Activated CD8-positive, alpha-beta T cell treated with anti-CD3 and anti-CD28 coated beads, Interleukin-2, amount 10 ng/mL, durations not matched to agents 7 days and 5 days (primary cell): ENCODE measurements at places on chromosomes 4 and X. TPM values are rescaled to one million over a fixed set of nuclear protein-coding genes. Genes with fewer than 3 reads are reported as not detected.

Gene DCLK2
- total RNA-seq, result not detected

Gene FGD1
- total RNA-seq, result not detected

Gene BCORL1
- 10.9 TPM for total RNA-seq

Gene FGA
- total RNA-seq, result not detected

Gene PIN4
- 6.9 TPM for total RNA-seq

Gene RPS6KA6
- total RNA-seq, result not detected

Gene ZNF674
- total RNA-seq, result 4.1 TPM

Gene DNAAF6
- total RNA-seq, result not detected

Gene MAP3K15
- total RNA-seq, result 0.31 TPM

Gene TXLNG
- total RNA-seq, result 10.9 TPM

Gene YY2
- total RNA-seq, result 2.1 TPM

Gene GIMD1
- not detected for total RNA-seq

GRCh38 chr4:152528060-152528459, 7.8 kb downstream of the FBXW7 start:
- H3K4me3 ChIP-seq, result no peak overlapping the region
- H3K27me3 ChIP-seq, result no peaks in the 10 kb centered on the region
- H3K36me3 ChIP-seq, result peaks cover 24% of the 10 kb centered on the region
- DNase-seq, result no peak

DNA sequence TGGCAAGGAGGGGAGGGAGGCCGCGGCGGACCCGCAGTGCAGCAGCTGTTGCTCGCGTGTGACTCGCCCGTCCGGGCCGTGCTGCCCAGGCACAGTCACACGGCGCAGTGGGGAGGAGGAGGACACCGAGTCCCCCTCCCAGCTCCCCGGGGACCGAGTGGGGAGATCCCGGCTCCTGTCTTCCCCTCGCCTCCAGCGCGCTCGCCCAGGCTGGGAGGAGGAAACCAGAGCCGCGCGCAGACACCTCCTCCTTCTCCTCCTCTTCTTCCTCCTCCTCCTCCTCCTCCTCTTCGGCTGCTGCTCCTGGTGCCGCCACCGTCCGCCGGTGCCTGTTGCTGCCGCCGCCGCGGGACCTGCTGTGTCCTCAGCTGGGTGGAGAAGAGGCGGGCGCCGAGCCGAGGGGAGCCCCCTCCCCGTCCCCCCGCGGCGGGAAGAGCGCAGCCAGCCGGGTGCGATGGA, at the start of gene TBC1D1:
TBC1D1 (plus strand) TSS at position 284 of the 459 bp plus-strand sequence. CDS start 11,012 bp downstream, outside the sequence.
- peak within 1 kb of the TSS; percentile 95 for H3K4me3 ChIP-seq
- peak; percentile 62 for DNase-seq
- H3K27ac ChIP-seq, result peak within 1 kb of the TSS; percentile 97
- no peaks in the 10 kb centered on the region for H3K27me3 ChIP-seq

GRCh38 chr4:85488416-85488815, 13.5 kb downstream of the ARHGAP24 start:
- no peaks in the 10 kb centered on the region for H3K27me3 ChIP-seq
- no peaks in the 10 kb centered on the region for H3K4me1 ChIP-seq
- no peak overlapping the region for H3K27ac ChIP-seq
- no peak overlapping the region for H3K4me3 ChIP-seq
- no peak for DNase-seq

DNA sequence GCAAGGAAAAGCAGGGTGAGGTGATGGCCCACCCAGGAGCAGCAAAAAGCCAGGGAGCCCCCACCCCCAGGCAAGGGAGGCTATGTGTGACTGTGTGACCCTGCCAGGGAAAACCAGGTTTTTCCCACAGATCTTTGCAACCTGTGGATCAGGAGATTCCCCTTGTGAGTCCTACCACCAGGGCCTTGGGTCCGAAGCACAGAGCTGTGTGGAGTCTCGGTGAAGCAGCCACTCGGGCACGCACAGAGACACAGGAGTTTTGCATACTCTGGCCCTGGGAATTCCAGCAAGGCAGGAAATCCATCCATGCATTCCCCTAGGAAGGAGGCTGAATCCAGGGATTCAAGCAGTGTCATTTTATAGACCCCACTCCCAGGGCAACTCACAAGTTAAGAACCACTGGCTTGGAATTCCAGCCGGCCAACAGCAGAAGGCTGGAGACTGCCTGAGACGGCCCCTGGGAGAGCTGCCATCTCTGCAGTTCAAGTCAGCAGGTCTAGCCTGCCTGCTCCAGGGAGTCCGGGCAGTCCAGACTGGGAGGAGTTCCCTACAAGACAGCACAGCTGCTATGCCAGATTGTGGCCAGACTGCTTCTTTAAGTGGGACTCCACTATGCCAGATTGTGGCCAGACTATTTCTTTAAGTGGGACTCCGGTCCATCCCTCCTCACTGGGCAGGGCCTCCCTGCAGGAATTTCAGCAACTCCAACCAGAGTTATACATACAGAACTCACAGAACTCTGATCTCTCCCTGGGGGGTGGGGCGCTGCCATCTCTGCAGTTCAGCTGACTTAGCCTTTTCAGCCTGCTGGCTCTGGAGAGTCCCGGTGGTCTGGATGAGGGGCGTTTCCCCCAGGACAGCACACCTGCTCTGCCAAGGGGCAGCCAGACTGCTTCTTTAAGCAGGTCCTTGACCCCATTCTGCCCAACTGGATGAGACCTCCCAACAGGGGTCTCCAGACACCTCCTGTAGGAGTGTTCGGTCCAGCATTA, 85.1 kb upstream of the ADAD1 start:
- no peaks in the 10 kb centered on the region for H3K4me1 ChIP-seq
- H3K4me3 ChIP-seq, result no peak overlapping the region
- H3K36me3 ChIP-seq, result peaks cover 34% of the 10 kb centered on the region
- H3K27ac ChIP-seq, result no peak overlapping the region
- DNase-seq, result no peak
- H3K27me3 ChIP-seq, result no peaks in the 10 kb centered on the region

DNA sequence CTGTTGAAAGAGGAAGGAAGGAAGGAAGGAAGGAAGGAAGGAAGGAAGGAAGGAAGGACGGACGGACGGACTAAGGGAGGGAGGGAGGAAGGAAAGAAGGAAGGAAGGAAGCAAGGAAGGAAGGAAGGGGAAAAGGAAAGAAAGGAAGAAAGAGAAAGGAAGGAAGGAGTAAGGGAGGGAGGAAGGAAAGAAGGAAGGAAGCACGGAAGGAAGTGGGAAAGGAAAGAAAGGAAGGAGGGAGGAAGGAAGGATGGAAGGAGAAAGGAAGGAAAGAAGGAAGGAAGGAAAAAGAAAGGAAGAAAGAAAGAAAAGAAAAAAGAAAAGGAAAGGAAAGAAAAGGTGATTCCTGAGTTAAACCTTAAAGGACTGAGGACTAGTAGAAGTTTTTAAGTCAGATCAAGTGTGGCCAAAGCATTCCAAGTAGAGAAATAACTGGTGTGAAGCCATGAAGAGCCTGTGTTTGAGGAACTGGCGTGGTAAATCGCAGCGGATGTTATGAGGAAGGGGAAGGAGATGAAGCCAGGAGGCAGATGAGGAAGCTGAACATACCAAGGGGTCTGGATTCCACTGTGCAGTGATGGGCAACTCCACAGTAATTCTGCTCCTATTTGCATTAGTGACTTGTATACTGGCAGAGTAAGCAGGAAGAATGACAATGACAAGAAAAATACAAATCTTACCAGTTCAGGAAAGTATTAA, 163.5 kb downstream of the MGST2 start:
- H3K36me3 ChIP-seq, result no peaks in the 10 kb centered on the region
- no peaks in the 10 kb centered on the region for H3K4me1 ChIP-seq
- no peak overlapping the region for H3K27ac ChIP-seq
- H3K4me3 ChIP-seq, result no peak overlapping the region

- H3K27me3 ChIP-seq, result no peaks in the 10 kb centered on the region
- DNase-seq, result no peak
- no peaks in the 10 kb centered on the region for H3K36me3 ChIP-seq
- no peak overlapping the region for H3K4me3 ChIP-seq
- no peak overlapping the region for H3K27ac ChIP-seq
- no peaks in the 10 kb centered on the region for H3K4me1 ChIP-seq
Observed at GRCh38 chr4:114613560-114613959, 15.0 kb downstream of the UGT8 start.

- H3K4me3 ChIP-seq, result no peak overlapping the region
- peaks cover 10% of the 10 kb centered on the region for H3K4me1 ChIP-seq
- peaks cover 62% of the 10 kb centered on the region for H3K36me3 ChIP-seq
- DNase-seq, result no peak
- H3K27ac ChIP-seq, result no peak overlapping the region
Observed at GRCh38 chr4:168409089-168409801, 71.0 kb downstream of the DDX60L start.

GRCh38 chrX:3788494-3789233, 75.2 kb upstream of the PRKX start:
- no peak overlapping the region for H3K4me3 ChIP-seq
- H3K36me3 ChIP-seq, result no peaks in the 10 kb centered on the region
- DNase-seq, result peak; percentile 38
- H3K4me1 ChIP-seq, result peaks cover 28% of the 10 kb centered on the region
- H3K27me3 ChIP-seq, result peaks cover 12% of the 10 kb centered on the region

DNA sequence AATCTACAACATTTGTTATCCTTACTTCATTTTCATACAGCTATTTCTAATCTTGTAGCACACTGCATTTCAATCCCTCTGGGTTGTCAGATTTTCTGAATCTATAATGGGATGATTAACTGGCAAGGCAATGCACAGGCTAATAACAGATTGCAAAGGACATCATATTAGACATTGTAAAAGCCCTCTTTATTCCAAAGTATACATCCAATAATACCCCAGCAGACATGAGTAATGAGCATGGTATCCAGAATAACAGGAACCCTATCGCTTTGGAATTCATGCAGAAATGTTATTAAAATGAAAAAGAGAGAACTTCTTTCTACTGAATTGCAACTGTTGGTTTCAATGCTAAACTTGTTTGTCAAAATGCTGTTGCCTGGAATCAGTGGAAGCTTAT, 122.9 kb downstream of the C4orf33 start:
- no peak overlapping the region for H3K4me3 ChIP-seq
- H3K4me1 ChIP-seq, result no peaks in the 10 kb centered on the region
- H3K27ac ChIP-seq, result no peak overlapping the region
- H3K27me3 ChIP-seq, result peaks cover 4% of the 10 kb centered on the region
- DNase-seq, result no peak

- no peaks in the 10 kb centered on the region for H3K4me1 ChIP-seq
- H3K27me3 ChIP-seq, result peaks cover 9% of the 10 kb centered on the region
- H3K36me3 ChIP-seq, result no peaks in the 10 kb centered on the region
- DNase-seq, result no peak
- H3K4me3 ChIP-seq, result no peak overlapping the region
- H3K27ac ChIP-seq, result no peak overlapping the region
Observed at GRCh38 chr4:183164963-183165362, 65.9 kb downstream of the WWC2 start.

DNA sequence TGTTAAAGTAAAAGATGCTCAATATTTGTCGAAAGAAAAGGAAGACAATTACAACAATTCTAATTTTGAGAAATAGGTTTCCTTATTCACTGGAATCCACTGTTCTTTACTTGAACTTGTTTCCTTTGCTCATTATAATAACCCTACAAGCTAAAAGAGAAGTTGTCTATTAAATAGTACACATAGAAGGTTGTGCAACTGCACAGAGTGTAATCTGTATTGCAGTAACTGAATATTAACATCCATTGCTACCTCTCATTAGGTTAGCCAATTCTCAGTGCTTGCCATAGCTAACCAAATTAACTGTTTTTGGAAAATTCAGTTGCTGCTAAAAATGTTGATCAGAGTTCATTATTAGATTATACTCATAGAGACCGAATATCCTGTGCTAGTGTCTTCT, 120.0 kb downstream of the PDLIM5 start:
- H3K4me1 ChIP-seq, result peaks cover 6% of the 10 kb centered on the region
- no peaks in the 10 kb centered on the region for H3K36me3 ChIP-seq
- H3K4me3 ChIP-seq, result no peak overlapping the region
- no peaks in the 10 kb centered on the region for H3K27me3 ChIP-seq

GRCh38 chrX:22922961-22923360, 76.8 kb upstream of the DDX53 start:
- H3K27ac ChIP-seq, result no peak overlapping the region
- H3K27me3 ChIP-seq, result no peaks in the 10 kb centered on the region
- DNase-seq, result no peak
- no peaks in the 10 kb centered on the region for H3K36me3 ChIP-seq
- no peaks in the 10 kb centered on the region for H3K4me1 ChIP-seq
- H3K4me3 ChIP-seq, result no peak overlapping the region
